ENCODE measurements at places on chromosomes 7 and 10.

DNA sequence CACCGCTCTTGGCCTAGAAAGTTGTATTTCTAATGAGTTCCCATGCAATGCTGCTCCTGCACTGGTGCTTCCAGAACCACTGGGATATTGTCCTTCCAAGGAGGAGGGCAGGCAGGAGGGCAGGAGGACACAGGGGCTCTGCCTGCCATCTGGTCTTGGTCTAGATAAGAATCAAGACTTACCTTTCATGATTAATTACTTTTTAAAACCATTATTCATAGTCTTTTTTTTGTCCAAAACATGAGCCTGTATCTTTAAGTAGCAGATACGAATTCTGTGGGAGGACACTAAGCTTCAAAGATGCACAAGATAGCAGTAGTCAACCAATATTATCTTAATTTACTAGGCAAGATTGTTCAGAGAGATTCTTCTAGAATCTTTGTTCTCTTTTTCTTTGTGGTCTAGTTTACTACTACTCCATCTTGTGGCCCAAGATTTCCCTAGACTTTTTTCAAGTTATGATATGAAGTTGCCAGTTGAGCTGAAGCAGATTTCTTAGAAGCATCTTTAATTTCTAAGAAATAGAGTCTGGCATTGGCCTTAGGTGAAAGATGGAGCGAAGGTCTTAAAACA lies 57.6 kb downstream of the RBM33 start:
- DNase-seq = no peak

DNA sequence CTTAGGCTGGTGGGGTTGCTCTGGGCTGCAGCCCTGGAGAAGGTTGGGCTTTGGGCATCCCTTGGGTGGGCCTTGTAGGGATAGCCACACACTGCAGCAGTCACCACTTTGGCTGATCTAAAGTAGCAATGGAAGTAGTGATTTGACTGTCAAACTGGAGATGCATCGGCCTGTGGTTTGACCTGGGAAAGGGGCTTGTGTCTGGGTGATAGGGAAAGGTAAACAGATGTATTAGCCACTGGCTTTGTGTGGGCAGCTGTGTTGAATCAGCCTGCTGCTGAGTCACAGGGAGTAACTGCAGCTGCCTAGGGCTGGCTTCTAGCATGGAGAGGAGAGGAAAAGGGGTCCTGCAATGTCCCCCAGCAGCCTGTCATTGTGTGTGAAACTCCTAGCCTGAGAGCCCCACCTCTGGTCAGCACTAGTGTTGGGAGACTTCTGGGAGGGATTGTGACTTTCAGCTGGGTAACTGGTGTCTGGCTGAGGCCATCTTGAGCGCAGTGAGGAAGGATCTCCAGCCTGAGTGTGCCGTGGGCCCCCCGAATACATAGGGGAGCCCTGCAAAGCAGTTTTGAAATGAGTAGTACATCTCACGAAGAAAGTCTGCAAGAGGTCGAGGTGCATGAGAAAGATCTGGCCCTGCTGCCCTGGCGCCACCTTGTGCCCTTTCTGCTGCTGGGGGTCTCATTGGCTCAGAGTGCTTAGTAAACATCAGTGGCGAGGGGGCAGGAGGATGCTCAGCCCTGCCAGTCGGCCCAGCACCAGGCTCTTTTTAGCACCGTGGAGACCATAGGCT lies 117.3 kb downstream of the FANK1 start:
- DNase-seq = peak; percentile 69

GRCh38 chr10:11152801-11153200 lies 135.1 kb downstream of the CELF2 start:
- DNase-seq = no peak

DNA sequence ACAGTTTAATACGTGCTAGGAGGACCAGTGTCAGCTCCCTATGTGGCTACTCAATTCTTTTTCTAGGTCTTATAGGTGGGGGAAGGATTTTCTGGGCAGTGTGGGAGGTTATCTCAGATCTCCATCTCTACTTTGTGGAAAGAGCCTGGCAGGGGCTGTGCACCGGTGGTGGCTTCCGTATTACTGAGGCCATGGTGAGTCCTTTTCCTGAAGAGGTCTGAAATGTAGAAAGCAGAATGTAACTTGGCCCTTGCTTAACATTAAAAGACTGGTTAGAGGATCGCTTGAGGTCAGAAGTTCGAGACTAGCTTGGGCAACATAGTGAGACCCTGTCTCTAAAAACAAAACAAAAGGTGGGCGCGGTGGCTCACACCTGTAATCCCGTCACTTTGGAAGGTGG lies 2.7 kb upstream of the TPST1 start:
- no peak for DNase-seq

DNA sequence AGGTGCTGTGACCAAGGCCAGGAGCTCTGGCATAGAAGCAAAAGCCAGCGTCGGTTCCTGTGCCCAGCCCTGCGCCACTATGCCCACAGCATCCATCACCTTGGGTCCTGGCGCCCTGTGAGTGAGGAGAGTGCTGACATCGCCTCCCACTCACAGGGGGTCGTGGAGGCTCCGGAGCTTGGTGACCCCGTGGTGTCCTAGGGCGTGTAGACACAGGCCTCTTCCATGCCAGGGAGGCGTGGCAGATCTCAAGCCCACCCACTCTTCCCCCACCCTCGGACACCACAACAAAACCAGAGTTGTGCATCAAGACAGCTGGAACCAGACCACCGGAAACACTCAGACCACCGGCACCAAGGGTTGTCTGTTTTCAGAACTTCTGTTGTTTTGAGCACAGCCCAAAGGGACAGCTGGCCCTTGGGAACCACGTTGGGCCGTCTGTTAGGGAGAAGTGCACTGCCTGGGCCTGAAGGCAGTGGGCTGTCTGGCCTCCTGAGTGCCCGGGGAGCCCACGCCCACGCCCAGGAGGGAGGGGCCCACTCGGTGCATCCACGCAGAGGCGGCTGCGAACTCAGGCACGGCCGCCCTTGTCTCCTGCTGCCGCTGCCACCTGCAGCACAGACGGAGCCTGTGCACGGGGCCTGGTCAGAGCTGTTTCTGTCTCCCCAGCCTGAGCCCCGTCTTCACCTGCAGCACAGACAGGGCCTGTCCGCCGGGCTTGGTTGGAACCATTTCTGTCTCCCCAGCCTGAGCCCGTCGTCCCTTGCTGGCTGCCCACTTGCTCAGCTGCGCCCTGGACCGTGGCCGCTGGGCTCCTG lies 106.3 kb downstream of the INPP5A start:
- no peak for DNase-seq

GRCh38 chr7:123635551-123636359 lies 19.9 kb upstream of the LMOD2 start:
- peak; percentile 80 for DNase-seq

Data from RKO (cell line).